ENCODE measurements at places on chromosomes 3 and 15.

- DNase-seq: no peak
Observed at GRCh38 chr3:190338717-190339116, 16.5 kb upstream of the CLDN1 start.

- no peak for DNase-seq
Observed at GRCh38 chr3:51971350-51971749, 2.5 kb downstream of the ABHD14B start.

DNA sequence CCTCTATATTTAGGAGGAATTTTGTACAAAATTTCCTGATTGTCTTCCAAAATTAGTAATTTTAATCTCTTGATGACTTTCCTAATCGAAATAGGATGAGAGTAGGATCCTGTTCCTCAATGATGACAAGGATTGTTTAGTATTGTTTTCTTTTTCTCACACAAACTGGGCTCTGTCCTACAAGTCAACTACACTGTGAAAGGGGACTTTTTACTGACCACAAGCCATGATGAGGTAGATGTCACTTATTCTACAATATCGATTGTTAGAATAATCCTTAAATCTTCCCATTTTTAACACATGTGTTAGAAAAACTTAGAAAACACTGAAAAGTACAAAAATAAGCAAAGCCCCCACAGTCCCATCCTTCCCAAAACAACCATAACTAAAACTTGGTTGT lies 35.8 kb upstream of the TSC22D2 start:
- DNase-seq: no peak

DNA sequence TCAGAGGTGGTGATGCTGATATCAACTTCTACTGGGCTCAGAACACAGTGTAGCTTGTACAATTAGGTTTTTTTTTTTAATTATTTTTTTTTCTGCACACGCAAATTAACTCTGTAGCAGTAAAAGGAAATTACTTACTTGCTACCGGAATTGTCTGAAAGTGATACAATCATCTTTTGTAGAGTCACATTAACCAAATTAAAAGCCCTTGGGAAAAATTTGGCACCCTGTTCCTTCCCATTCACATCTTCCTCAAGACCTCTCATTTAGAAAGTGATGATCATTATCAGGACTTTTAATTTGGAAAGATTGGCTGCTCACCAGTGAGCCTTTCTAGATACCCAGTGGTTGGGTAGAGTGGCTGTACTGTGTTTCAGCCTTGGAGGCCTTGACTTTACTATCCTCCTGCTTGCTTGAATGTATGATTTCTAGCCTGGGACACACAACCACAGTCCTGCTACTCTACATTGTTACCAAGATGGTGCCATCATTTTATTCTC lies 158.3 kb downstream of the ECT2 start:
- no peak for DNase-seq

DNA sequence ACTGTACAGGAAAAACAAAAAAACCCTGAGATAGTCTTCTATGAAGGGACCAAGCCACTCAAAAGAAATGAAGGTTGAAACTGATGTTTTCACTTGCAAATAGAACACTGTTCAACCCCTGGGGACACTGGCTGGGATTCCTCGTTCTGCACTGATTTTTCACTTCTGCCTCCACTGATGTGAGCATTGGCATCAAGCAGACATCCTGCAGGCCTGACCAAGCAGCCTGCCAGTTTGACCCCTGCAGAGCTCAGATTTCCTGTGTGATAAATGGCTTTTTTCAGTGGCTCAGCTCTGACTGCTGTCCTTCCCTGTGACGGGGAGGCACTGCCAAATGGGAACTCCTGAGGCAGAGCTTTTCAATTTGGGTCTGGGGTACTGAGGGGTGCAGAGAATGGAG lies 50.0 kb downstream of the RASGRP1 start:
- DNase-seq: no peak

GRCh38 chr3:56775445-56775837 lies 26.3 kb downstream of the ARHGEF3 start:
- no peak for DNase-seq

- DNase-seq: peak; percentile 78
Observed at GRCh38 chr3:106176734-106177133, 307.9 kb upstream of the CBLB start.

GRCh38 chr15:75037685-75038084 lies 14.3 kb downstream of the PPCDC start:
- no peak for DNase-seq

DNA sequence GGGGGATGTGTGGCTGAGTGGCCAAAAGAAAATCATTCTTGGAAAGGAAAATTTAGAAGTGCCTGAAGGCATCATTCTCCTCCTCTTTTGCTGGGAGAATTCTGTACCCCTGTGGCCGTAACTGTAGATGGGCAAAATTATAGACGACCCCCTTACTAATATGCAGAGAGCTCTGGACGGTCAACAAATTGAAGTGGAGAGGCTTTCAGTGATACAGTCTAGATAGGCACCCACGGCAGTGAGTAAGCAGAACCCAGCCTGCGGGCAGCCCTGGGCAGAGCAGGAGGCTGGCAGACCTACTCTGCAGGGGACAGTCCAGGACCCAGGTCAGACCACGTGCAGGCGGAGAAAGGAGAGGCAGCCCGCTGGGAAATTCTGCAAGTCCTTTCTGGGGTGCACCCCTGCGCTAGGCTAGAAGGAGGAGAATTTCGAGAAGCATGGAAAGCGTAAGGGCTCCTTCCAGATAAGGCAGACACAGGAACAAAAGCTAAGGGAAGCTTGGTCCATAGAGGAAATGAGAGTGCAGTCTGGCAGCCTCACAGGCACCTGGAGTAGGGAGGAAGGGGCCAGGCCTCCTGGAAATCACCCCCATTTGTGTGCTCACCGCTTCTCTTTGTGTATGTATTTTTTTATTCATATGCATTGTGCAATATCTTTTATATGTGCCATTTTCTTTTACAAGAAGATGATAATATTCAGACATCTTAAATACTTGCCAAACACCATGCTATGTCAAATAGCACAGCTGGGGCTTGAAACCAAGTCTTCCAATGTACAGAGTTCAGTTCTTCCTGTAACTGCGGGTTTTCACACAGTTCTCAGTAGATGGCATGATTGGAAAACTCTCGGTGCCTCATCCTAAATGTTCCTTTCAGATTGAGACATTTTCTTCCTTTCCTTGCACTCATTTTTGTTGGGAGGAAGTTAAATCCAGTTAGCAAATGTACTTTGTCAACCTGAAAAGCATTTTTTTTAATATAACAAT lies 40.2 kb downstream of the LRRK1 start:
- no peak for DNase-seq

DNA sequence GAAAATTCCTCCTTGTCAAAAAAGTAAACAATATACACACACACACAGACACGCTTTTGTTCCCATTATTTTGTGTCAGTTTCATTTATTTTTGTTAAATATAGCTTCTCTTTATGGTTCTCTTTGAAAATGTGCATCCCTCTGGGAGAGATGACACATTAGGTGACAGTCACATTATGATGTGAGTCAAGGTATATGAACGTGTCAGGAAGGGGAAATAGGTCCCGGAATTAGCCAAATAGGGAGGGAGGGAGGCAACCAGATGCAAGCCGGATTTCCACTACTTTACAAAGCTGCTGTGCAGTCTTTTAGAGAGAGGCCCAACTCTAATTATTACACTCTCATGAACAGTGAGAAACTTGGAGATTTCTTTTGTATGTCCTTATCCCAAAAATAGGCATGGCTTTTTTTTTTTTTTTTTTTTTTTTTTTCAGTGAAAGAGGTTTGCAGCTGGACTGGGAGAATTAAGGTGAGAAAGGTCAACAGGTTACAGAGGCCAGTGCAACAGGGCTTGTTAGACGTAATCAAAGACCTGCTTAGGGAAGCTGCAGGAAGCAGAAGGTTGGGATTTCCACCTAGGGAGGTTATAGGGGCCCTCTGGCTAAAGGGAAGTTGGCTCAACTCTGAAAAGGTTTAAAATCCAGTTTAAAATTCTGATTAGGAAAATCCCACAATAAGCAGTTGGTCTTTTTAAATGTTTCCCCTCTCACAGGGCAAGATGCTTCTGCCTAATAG lies 240.5 kb upstream of the UBE2E1 start:
- DNase-seq: no peak
